Naive thymus-derived CD4-positive, alpha-beta T cell (primary cell): ENCODE measurements at places on chromosomes 7 and 10. TPM values are rescaled to one million over a fixed set of nuclear protein-coding genes. Genes with fewer than 3 reads are reported as not detected.

BTRC gene
- 23.7 TPM for total RNA-seq

ZNF425 gene
- 0.61 TPM for total RNA-seq

LRIT1 gene
- total RNA-seq = not detected

CHAT gene
- not detected for total RNA-seq

C7orf33 gene
- total RNA-seq = not detected in 2 replicates

PNLIPRP3 gene
- total RNA-seq = not detected

HSPA12A gene
- not detected for total RNA-seq

TBX20 gene
- not detected for total RNA-seq

OR2A5 gene
- not detected in 2 replicates for total RNA-seq

NKX2-3 gene
- total RNA-seq = not detected

NAT16 gene
- not detected for total RNA-seq

ENKUR gene
- total RNA-seq = not detected

LIPF gene
- total RNA-seq = not detected in 2 replicates

IFIT2 gene
- 8.4 TPM for total RNA-seq
